NCI-H1417 treated with DMSO at 0.1 percent for 48 hours (cell line): ENCODE measurements at places on chromosomes 6 and 20.

DNA sequence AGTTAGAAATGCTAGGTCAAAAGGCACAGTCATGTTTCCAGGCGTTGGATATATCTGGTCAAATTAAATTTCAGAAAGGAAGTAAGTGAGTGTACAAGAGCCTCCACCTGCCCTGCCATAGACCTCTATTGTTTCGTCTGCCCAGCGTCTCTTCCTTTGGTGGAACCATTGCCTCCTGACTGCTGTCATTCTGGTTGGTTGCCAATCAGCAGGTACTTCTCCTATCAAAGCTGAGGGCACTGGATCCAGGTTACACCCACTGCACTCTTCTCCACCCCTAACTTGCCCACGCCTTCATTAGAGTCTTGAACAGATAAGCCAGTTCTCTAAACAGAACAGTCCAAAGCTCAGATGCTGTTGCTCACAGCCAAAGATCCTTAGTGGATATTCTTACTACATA is 2.6 kb upstream of the WFDC5 start:
- no peak for DNase-seq

- DNase-seq, result no peak
Measured at GRCh38 chr20:39039261-39039660, 77.1 kb downstream of the DHX35 start.

DNA sequence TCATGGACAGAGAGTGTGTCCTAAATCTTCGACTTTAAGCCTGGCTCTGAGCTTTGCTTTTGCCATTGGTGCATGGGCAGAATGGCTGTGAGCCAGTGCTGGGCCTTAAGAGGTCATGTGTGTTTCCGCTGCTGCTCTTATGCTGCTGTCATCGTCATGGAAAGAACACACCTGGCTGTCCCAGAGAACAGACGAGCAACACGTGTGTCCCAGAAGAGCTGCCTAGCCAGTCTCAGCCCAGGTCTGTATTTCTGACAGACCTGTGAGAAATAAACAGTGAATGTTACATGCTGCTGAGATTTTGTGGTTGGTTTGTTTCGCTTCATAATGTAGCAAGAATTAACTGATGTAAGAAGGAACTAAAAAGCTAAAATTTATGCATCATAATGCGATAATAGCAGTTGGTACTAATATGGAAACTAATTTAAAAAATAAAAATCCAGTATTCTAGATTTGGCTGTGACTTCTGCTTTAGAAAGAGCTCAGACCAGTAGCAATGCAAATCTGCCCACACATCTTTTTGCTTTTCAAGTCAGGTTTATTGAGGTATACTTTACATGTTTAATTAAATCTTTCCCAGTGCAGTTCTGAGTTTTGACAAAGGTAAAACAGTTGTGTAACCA is 11.5 kb upstream of the SCP2D1 start:
- DNase-seq, result no peak

GRCh38 chr20:58433759-58434158 is 44.7 kb downstream of the VAPB start:
- no peak for DNase-seq

DNA sequence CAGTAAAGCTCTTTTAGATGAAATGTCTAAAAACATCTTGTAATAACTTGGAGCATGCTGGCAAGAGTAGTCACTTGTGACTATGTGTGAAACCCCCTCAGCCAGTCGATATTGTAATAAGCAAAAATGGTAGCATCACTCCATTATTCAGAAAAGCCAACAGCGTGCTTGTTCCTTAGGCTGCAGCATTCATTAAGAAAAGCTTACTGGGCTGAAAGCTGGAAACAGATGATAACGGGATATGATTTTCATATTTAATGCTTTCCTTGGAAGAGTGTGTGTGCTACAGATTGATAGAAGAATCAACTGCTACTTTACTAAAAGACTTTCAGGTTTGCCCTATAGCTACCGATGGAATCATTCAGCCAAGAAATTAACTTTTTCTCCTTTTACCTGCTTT is 20.3 kb downstream of the KIZ start:
- DNase-seq, result no peak

GRCh38 chr6:127483399-127484055 is 24.3 kb upstream of the KIAA0408 start:
- no peak for DNase-seq

DNA sequence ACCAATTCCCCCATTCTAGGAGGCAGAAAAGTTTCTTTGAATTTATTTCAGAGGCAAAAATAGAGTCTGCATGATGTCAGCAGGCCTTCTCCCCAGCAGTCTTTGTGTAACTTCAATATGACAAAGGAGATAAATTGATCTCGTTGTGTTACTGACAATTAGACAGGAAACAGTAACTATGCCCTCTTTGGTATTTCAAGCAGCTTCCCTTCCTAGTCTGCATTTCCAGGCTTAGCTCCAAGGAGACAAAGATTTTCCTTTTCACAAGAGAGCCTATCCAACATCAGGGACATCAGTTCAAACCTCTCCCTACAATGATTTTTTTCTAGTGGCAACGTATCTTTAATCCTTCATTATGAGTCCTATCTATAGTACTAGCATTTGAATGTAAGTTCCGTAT is 245.9 kb upstream of the HSF2 start:
- DNase-seq, result no peak

DNA sequence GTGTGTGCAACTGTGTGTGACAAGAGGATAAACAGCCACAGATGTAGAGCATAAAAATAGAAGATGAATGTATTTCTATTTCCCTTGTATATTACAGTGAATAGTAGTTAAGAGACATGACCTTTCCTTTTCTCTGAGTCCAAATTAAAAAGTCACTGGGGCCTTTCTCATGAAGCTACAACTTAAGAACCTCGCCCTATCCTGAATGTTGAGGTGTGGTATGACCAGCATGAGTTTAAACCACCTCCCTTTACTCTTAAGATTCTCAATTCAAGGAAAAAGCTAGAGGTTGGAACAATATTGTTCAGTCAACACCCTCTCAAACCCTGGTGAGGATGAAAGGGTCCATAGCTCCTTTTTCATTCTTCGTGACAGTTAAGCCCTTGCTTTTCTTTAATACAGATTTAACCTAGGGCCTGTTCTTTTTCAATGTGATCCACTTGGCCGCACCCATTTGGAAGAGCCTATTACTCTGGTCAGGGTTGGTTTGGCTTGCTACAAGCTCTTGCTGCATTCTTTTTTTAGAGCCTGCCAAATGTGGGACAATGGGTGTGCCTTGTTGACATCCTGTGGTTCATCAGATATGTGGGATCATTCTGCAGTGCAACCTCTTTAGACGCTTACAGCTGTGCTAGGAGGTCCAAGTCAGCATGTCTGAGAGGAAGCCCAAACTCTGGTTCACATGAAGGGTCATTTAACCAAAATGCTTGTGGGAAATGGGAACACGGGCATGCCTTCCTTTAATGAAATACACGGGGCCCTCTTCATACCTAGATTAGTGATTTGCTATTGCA is 290.0 kb downstream of the HAO1 start:
- DNase-seq, result no peak

- DNase-seq, result no peak
Measured at GRCh38 chr20:1163653-1164052, 21.1 kb downstream of the TMEM74B start.

DNA sequence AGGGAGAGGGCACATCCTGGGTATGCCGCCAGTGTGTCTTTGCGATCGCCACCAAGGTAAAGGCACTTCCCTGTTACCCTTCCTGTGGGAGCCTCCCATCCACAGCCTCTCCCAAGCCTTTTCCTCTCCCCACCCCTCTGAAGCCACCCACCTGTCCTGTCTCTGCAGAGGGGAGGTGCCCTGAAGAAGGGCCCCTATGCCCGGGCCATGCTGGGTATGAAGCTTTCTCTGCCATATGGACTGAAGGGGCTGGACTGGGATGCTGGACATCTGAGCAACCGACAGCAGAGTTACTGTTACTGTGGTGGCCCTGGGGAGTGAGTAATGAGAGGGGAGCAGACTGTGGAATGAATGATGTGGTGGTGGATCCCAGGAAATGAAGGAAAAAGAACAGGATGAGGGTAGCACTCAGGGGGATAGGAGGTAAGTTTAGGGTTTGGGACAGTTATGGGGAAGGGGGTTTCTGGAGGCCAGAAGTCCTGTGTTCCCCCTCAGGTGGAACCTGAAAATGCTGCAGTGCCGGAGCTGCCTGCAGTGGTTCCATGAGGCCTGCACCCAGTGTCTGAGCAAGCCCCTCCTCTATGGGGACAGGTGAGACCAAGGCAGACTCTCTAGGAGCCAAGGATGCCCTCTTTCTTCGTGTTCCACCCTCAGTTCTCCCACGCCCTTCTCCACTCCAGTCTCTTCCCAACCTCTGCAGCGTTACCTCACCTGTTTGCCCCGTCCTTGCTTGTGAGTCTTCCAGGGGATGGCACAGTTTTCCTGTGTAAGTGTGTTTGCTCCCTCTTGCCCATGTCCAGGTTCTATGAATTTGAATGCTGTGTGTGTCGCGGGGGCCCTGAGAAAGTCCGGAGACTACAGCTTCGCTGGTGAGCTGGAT is 2.7 kb downstream of the PHF1 start:
- no peak for DNase-seq

GRCh38 chr6:3841711-3842565 is 7.2 kb upstream of the FAM50B start:
- no peak for DNase-seq

GRCh38 chr20:45911486-45912343 is at the start of gene PLTP:
Gene PLTP (minus strand): TSS chr20:45912155. CDS start chr20:45911452, 703 bp downstream.
- DNase-seq, result no peak

DNA sequence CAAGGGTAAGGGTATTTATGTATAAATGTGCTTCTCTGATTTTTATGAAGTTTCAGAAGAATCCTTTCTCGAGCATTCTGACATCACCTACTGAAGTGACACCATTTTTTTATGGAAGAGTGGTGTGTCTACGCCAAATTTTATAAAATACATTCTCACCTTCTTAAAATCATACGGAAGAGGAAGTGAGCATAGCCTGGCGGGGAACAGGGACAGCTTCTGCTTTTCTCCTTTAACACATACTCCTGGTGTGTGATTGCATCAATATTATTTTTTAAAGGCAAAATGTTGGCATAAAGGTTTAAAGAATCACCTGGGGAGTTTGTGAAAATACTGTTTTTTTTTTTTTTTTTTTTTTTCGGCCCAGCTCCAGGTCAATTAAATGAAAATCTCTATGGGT is 733.6 kb upstream of the MAN1A1 start:
- DNase-seq, result no peak

DNA sequence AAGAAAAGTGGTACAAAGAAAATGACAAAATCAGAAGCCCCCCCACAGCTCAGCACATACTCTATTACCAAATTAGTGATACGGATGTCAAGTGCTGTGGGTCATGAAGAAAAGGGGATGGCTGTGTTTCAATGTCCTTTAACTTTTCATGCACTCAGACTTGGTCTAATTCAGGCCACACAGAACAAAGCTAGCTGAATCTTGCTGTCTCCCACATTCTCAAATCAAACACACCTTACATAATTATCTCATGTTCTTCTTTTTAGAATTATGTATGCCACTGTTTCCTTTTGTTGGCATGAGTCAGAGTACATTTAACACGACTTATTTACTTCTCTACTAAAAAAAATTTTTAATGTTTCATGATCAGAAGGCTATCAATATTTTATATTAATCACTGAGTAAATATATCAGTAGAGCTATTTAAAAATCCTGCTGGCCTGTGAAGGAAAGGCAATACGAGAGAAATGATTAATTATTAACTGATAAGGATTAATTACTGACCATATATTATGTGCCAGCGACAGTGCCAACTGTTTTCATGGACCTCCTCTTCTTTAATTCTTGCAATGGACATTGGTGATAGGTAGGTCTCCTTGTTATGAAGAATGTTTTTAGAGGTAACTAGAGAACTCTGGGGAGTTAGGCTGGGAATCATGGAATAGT is 596.5 kb upstream of the AGPAT4 start:
- DNase-seq, result no peak

GRCh38 chr20:50193199-50193835 is 2.7 kb downstream of the CEBPB start:
- no peak for DNase-seq

- DNase-seq, result no peak
Measured at GRCh38 chr6:47231151-47231550, 78.6 kb downstream of the TNFRSF21 start.

GRCh38 chr20:1567392-1568162 is 10.1 kb upstream of the SIRPD start:
- DNase-seq, result no peak

- DNase-seq, result no peak
Measured at GRCh38 chr6:146650799-146651481, 52.2 kb downstream of the ADGB start.

DNA sequence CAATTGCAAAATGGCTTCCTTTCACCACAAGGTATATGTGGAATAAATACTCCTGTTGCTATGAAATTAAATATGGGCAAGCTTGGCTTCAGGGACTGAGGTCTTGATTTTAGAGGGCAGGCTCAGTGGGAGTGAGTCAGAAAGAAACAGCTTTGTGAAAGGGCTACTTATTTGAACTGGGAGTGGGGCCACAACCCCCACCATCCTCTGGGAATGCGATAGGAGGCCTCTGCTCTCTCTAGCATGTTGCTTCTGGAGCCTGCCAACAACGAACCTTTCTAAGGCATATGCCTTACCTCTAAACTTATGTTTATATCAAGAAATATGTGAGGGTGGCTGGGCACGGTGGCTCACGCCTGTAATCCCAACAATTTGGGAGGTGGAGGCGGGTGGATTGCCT is 149.7 kb downstream of the LRRC1 start:
- no peak for DNase-seq

DNA sequence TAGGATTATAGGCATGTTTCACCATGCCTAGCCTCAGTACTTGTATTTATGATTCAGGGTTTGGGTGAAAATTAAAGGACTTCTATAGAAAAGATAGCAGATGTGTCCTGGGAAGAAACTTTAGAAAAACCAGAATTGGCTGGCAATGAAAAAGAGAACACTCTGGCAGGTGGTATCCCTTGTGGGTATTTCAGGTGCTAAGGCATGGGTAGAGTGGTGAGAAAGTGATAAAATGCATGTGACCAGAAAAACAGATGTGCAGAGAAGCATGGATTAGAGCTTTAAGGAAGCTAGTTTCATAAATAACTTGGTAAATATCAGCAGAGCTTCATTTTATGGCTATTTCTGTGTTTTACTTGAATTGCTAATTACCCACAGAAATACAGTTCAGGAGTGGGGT is 622.2 kb downstream of the DOK5 start:
- DNase-seq, result no peak

- no peak for DNase-seq
Measured at GRCh38 chr6:8888468-8888867, 453.1 kb upstream of the SLC35B3 start.

DNA sequence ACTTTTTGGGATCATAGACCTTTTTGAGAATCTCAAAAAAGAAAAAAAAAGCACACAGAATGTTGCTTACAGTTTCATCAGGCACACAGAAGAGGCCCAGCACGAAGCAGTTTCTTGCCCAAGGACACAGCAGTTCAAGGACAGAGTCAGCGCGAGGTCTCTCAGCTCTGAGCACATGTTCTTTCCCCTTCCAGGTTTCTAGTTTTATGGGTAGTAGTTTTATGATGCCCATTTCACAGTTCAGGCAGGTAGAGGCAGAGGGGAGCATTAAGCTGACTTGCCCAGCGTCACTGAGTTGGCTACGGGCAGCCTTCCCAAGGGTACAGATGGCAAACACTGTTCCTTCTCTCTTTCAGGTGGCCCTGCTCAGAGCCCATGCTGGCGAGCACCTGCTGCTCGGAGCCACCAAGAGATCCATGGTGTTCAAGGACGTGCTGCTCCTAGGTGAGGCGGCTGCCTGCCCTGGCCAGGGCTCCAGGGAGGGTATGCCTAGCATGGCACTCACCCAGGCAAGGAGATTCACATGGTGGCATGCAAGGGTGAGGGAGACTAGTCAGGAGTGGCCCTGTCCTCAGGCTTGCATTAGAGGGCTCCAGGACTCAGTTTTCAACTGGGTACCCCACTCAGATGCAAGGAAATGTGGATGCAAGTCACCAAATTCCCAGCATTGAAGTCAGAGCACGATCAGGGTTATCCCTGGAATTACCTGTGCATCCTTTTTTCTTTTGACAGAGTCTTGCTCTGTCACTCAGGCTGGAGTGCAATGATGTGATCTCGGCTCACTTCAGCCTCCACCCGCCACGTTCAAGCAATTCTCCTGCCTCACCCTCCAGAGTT is 57.4 kb upstream of the TTPAL start:
- no peak for DNase-seq
